Natural killer cell treated with Interleukin-12 subunit alpha and Interleukin-12 subunit beta and Interleukin-15 and Interleukin-18, amount 100 ng/mL, for 72 hours (primary cell): ENCODE measurements at places on chromosomes 16 and 17. TPM values are rescaled to one million over a fixed set of nuclear protein-coding genes. Genes with fewer than 3 reads are reported as not detected.

KRTAP4-8 gene
- not detected for total RNA-seq

DNA sequence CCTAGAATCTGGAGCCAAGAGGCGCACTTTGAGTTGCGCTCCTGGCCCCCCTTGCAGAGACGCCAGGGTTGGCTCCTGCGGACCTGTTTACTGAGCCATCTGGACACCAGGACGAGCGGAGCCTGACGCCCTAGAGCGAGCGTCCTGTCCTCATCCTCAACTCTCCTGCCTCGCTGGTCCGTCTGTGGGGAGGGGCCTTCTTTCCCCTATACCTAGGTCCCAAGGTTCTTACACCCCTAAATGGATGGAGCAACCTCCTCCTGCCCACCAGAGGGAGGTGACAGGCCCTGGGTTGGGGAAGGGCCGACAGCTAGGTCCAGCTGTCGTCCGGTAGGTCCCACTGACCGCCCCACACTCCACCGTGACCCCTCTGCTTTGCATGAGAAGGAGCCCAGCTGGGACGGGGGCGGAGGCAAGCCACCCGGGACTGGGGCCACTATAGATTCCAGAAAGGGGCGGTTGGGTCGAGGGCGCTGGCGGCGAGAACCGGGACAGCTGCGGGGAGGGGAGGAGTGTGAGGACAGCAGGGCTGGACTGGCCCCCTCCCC is 3.1 kb upstream of the LHX1 start:
- H3K4me3 ChIP-seq = peak overlapping the region; percentile 67
- peaks cover 73% of the 10 kb centered on the region for H3K27me3 ChIP-seq
- peaks cover 23% of the 10 kb centered on the region for H3K4me1 ChIP-seq
- no peak for DNase-seq
- no peak overlapping the region for H3K27ac ChIP-seq

- DNase-seq = no peak
- H3K36me3 ChIP-seq = no peaks in the 10 kb centered on the region
- no peaks in the 10 kb centered on the region for H3K27me3 ChIP-seq
- H3K4me3 ChIP-seq = no peak overlapping the region
These were observed 7.6 kb downstream of the NXPH3 start for GRCh38 chr17:49583226-49583625.

SLC38A8 gene
- not detected for total RNA-seq

DNA sequence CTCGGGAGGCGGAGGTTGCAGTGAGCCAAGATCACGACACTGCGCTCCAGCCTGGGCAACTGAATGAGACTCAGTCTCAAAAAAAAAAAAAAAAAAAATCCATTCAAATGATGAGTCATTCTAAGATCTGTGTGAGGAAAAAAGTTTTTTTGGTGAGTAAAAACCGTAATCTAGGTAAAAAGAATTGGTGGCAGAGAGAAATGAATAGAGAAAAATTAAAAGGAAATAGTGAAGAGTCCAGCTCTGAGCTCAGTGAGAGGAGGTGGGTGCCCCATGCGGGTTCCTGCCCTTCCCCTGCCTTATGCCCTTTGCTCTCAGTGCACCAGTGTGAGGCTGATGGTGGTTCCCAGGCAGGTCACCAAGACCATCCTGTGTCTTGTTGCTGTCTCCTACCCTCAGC is 20.9 kb downstream of the GAN start:
- H3K27ac ChIP-seq = no peak overlapping the region
- H3K27me3 ChIP-seq = no peaks in the 10 kb centered on the region
- no peaks in the 10 kb centered on the region for H3K4me1 ChIP-seq
- no peak for DNase-seq
- H3K36me3 ChIP-seq = peaks cover 1% of the 10 kb centered on the region
- H3K4me3 ChIP-seq = no peak overlapping the region

DNA sequence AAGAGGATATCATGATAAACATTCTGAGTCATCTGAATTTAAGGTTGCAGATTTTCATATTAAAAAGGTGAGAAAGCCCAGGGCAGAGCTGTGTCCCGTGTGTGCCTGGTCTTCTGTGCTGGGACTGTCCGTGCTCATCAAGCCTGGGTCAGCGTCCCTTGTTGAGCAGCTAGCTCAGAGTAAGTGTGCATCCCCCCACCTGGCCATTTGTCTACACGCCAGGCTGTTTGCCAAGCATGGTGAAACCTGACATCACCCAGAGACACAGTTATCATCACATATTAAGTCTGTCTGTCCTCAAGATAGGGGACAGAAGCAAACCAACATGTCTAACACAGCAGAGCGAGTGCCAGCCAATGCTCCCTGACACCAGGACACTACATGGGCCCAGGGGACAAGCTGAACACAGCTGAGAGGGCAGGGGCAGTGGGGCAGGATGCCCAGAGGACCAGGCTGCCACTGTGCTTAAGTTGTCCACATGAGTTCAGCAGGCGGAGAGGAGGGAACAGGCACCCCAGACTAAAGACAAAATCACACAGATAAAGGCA is 57.9 kb upstream of the CNEP1R1 start:
- H3K36me3 ChIP-seq = no peaks in the 10 kb centered on the region
- DNase-seq = no peak

WSCD1 gene
- total RNA-seq = 0.86 TPM

DNA sequence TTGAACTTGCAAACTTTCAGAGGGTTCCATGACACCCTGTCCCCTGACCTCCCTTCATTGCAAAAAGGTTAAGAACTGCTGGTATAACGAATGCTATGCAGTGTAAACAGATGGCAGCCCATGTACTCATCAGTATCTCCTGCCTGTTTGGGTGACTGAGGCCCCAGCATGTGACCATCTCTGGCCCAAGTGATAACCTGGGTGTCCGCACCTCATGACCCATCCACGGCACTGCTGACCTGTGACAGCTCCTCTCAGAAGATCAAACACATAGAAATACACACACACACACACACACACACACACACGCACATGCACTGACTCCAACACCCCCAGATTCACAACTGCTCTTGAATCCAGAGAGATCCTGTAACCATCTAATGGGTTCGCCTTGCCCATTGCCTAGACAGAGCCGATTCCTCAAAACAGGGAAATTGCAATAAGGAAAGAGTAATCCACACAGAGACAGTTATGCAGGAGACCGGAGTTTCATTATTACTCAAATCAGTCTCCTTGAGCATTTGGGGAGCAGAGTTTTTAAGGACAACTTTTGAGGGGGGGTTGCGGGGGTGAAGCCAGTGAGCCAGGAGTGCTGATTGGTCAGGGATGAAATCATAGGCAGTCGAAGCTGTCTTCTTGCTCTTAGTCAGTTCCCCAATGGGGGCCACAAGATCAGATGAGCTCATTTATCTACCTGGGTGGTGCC is 11.3 kb upstream of the PHOSPHO1 start:
- no peak overlapping the region for H3K4me3 ChIP-seq
- H3K36me3 ChIP-seq = no peaks in the 10 kb centered on the region
- no peaks in the 10 kb centered on the region for H3K4me1 ChIP-seq
- peak; percentile 12 for DNase-seq
- no peaks in the 10 kb centered on the region for H3K27me3 ChIP-seq
- H3K27ac ChIP-seq = no peak overlapping the region

DNA sequence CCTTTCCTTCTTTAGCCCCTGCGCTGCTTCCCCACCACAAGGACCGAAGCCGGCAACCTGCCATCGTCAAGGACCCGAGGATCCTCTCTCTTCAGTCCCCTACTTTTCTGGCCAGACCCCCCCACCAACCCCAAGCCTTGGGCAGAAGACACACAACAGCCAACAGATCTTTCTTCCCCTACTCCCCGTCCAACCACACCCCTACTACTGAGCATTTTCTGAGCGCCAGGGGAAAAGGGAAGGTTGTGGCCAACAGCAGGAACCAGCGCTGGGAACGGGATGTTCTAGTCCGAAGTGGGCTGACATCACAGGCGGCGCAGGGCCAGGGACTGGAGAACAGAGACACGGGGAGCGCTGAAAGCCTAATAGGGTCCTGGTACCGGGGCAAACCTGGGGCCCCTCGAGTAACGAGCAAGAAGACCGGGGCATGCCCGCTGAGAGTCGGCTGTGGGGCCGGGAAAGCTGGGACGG is 528 bp downstream of the PER1 start:
- no peaks in the 10 kb centered on the region for H3K36me3 ChIP-seq
- no peaks in the 10 kb centered on the region for H3K27me3 ChIP-seq
- no peak overlapping the region for H3K4me3 ChIP-seq
- H3K4me1 ChIP-seq = peaks cover 7% of the 10 kb centered on the region
- no peak for DNase-seq

DNA sequence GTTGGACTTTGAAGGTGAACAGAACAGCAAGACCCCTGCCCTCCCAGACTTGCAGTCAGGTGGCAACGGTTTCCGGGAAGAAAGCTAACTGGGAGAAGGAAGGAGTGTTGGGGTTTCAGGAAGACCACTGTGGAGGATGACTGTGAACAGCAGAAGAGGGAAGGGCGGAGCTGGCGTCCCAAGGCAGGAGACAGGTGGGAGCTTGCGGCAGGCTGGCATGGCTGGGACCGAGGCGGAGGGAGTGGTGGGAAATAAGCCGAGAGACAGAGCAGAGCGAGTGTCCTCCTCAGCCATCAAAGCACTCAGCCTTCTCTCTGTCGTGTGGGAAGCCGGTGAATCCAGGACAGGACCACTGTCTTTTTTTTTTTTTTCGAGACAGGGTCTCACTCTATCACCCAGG is 108.5 kb upstream of the CACNG5 start:
- H3K4me1 ChIP-seq = peaks cover 6% of the 10 kb centered on the region
- H3K27ac ChIP-seq = no peak overlapping the region
- H3K4me3 ChIP-seq = no peak overlapping the region
- H3K27me3 ChIP-seq = no peaks in the 10 kb centered on the region
- no peak for DNase-seq

GRCh38 chr16:9154567-9155410 is 63.3 kb downstream of the HAPSTR1 start:
- H3K27me3 ChIP-seq = peaks cover 6% of the 10 kb centered on the region
- H3K4me1 ChIP-seq = no peaks in the 10 kb centered on the region
- no peaks in the 10 kb centered on the region for H3K36me3 ChIP-seq
- H3K4me3 ChIP-seq = no peak overlapping the region

- H3K27me3 ChIP-seq = no peaks in the 10 kb centered on the region
- no peak overlapping the region for H3K27ac ChIP-seq
- H3K4me1 ChIP-seq = peaks cover 6% of the 10 kb centered on the region
These were observed 146.0 kb downstream of the FTO start for GRCh38 chr16:53849994-53850393.

DNA sequence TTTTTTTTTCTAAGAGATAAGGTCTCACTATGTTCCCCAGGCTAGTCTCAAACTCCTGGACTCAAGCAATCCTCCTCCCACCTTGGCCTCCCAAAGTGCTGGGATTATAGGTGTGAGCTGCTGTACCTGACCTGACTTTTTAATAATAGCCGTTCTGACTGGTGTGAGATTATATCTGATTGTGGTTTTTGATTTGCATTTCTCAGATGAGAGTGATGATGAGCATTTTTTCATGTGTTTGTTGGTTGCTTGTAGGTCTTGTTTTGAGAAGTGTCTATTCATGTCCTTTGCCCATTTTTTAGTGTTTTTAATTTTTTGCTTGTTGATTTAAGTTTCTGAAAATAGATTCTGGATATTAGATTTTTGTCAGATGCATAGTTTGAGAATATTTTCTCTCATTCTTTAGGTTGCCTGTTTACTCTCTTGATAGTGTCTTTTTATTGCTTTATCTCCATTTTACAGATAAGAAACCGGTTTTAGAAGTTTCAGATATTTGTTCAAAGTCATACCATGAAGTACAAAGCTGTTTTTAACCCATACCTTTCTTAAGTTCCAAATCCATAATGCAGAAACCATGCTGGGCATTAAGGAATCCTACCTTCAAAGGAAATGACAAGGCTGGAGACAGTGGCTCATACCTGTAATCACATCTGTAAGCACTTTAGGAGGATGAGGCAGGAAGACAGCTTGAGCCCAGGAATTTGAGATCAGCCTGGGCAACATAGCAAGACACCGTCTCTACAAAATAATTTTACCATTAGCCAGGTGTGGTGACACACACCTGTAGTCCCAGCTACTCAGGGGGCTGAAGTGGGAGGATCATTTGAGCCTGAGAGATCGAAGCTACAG is 168.4 kb upstream of the TBX2 start:
- H3K36me3 ChIP-seq = no peaks in the 10 kb centered on the region
- H3K27me3 ChIP-seq = no peaks in the 10 kb centered on the region
- no peak overlapping the region for H3K4me3 ChIP-seq
- peaks cover 18% of the 10 kb centered on the region for H3K4me1 ChIP-seq
- H3K27ac ChIP-seq = no peak overlapping the region

FAM117A gene
- total RNA-seq = 22.4 TPM

DNA sequence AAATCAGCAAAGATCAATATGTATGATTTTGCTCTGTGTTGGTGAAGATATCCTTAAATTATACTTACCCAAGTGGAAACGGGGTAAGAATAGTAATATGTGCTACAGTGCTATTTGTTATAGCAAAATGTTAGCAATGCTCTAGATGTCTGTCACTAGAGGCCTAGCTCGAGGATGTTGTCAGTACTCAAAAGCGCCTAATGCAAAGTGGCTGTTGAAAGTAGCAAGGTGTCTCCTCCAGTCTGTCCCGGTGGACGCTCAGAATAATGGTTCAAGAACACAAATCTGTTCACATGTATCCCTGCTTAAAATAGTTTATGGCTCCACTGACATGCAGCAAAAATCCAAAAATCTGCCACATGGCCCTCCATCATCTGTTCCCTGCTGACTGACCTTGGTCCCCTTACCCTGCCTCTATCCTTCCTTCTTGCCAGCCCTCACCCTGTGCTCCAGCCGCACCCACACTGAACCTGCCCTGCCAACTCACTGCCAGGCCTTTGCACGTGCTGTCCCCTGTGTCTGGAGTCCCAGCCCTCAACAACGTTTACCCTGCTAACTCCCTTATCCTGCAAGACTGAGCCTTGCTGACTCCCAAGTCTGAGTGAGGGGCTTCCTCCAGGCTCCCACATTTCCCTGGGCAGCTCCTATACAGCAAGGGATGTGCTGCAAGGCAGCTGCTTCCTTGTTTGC is 9.6 kb upstream of the RNF112 start:
- no peak overlapping the region for H3K4me3 ChIP-seq
- no peak overlapping the region for H3K27ac ChIP-seq
- no peaks in the 10 kb centered on the region for H3K36me3 ChIP-seq
- peaks cover 3% of the 10 kb centered on the region for H3K4me1 ChIP-seq
- DNase-seq = no peak
- peaks cover 2% of the 10 kb centered on the region for H3K27me3 ChIP-seq

FNDC8 gene
- total RNA-seq = not detected

FN3K gene
- total RNA-seq = 1.6 TPM
